SJSA1 (cell line): ENCODE measurements at places on chromosomes 4 and X. TPM values are rescaled to one million over a fixed set of nuclear protein-coding genes. Genes with fewer than 3 reads are reported as not detected.

DNA sequence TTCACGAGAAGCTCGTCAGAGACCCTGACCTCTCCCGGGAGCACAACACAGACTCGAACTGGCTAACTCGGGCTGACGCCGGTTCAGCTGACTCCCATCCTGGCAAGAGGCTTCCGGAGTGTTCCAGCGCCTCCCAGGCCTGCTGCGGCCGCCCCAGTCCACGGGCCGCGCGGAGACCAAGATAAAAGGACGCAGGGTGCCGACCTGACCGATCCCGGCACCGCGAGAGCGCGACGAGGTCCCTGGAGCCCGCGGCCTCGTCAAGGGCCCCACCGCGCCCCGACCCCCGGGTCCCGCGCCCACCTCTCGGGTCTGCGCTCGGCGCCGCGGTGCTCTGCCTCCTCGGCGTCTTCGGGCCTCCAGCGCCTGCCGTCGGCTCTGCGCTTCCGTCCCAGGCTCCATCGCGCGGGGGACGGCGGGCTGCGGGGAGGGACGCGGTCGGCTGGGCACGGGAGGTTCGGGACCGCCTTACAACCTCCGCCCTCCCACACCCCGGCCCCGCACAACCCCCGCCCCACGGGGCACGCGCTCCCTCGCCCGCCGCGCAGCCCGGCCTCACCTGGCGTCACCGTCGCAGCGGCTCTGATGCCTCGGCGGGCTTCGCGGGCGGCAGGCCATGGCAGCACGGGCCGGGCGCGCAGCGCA is 426 bp downstream of the SLBP start:
- peaks cover 7% of the 10 kb centered on the region; the same call in 1 of the 2 replicates for H3K4me1 ChIP-seq
- peak overlapping the region; percentile 86 for H3K4me3 ChIP-seq
- peak overlapping the region; percentile 100 for H3K27ac ChIP-seq
- no peak for DNase-seq
- H3K36me3 ChIP-seq = peaks cover 27% of the 10 kb centered on the region

DNA sequence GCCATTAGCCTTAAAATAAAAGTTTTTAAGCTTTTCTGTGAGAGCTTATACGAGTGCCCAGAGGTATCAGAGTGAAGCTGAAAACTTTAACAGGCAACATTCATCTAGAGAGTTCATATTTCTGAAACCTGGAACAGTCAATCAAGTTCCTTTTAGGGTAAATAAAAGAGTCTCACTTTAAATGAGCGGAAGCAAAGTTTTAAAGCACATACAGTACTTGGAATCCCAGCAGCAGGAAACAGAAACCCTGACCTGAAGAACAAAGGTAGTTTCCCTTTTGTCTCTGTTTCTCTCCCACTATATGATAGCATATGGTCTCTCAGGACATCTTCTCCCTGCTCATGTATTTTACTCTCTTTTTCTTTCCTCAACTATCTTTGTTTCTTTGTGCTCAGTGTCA is 153.0 kb downstream of the ASB9 start:
- H3K4me1 ChIP-seq = no peaks in the 10 kb centered on the region
- no peak overlapping the region for H3K4me3 ChIP-seq
- H3K27ac ChIP-seq = no peak overlapping the region
- H3K27me3 ChIP-seq = no peaks in the 10 kb centered on the region
- H3K36me3 ChIP-seq = no peaks in the 10 kb centered on the region

GRCh38 chr4:134883831-134884449 is 682.4 kb upstream of the PABPC4L start:
- no peaks in the 10 kb centered on the region for H3K36me3 ChIP-seq
- H3K4me3 ChIP-seq = no peak overlapping the region
- no peaks in the 10 kb centered on the region for H3K27me3 ChIP-seq
- no peak for DNase-seq

- H3K27me3 ChIP-seq = no peaks in the 10 kb centered on the region
- H3K27ac ChIP-seq = no peak overlapping the region
- H3K4me1 ChIP-seq = peaks cover 4% of the 10 kb centered on the region; the same call in 1 of the 2 replicates
- no peaks in the 10 kb centered on the region for H3K36me3 ChIP-seq
- H3K4me3 ChIP-seq = peak overlapping the region; percentile 22
- DNase-seq = peak; percentile 43
Observed at GRCh38 chr4:152352622-152353116, 183.2 kb downstream of the FBXW7 start.

DNA sequence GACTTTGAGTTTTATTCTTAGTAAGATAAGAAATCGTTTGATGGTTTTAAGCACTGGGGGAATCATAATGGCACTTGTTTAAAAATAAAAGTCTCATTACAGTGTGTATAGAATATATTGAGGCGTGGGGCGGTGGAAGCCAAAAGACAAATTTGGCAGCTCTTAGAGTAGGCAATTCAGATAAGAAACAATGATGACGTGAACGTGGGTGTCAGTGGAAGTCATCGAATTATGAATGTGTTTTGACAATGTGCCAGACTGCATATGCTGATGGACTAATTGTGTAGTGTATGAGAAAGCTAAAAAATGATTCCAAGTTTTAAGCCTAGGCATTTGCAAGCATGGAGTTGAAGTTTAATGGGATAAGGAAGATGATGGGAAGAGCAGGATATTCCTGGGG is 35.8 kb downstream of the SPANXD start:
- H3K36me3 ChIP-seq = no peaks in the 10 kb centered on the region
- H3K4me3 ChIP-seq = no peak overlapping the region
- no peaks in the 10 kb centered on the region for H3K4me1 ChIP-seq
- DNase-seq = no peak

GRCh38 chrX:24902806-24903205 is 113.0 kb downstream of the ARX start:
- DNase-seq = no peak
- no peaks in the 10 kb centered on the region for H3K27me3 ChIP-seq
- H3K36me3 ChIP-seq = no peaks in the 10 kb centered on the region; the same call in 1 of the 2 replicates
- H3K4me3 ChIP-seq = no peak overlapping the region
- H3K4me1 ChIP-seq = no peaks in the 10 kb centered on the region
- H3K27ac ChIP-seq = peak overlapping the region; percentile 32; the same call in 1 of the 2 replicates

DNA sequence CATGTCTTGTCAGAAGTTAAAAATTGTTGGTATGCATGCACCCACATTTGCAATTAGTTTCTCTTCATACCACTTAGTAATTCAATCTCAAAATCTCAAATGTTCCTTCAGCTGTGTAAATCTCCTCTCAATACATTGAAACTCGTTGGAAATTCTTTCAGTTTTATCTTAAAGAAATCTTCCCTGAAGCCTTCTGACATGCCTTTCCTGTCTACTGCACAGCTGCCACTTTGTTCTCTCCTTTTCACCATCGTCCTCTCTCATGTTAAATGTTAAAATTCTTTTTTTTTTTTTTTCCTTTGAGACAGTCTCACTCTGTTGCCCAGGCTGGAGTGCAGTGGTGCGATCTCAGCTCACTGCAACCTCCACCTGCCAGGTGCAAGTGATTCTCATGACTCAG is 30.9 kb downstream of the MCUB start:
- H3K27ac ChIP-seq = no peak overlapping the region
- no peaks in the 10 kb centered on the region for H3K27me3 ChIP-seq
- H3K4me1 ChIP-seq = no peaks in the 10 kb centered on the region
- DNase-seq = no peak
- H3K4me3 ChIP-seq = no peak overlapping the region

GRCh38 chr4:156193106-156193505 is 239.4 kb upstream of the CTSO start:
- peaks cover 9% of the 10 kb centered on the region; the same call in 1 of the 2 replicates for H3K4me1 ChIP-seq
- H3K27ac ChIP-seq = no peak overlapping the region
- no peaks in the 10 kb centered on the region for H3K36me3 ChIP-seq
- H3K4me3 ChIP-seq = no peak overlapping the region
- no peaks in the 10 kb centered on the region for H3K27me3 ChIP-seq

DNA sequence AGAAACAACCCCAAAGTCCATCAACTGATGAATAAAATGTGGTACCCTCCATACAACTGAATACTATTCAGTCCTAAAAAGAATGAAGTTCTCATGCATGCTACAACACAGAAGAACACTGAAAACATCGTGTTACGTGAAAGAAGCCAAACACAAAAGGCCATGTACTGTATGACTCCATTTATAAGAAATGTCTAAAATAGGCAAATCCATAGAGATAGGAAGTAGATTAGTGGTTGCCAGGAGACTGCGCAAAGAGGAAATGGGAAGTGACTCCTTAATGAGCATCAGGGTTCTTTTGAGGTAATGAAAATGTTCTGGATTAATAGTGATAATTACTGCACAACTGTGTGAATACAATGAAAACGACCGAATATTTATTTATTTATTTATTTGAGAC is 23.4 kb downstream of the FBXW7 start:
- H3K4me1 ChIP-seq = peaks cover 19% of the 10 kb centered on the region
- no peaks in the 10 kb centered on the region for H3K27me3 ChIP-seq
- H3K36me3 ChIP-seq = no peaks in the 10 kb centered on the region

- no peak overlapping the region for H3K4me3 ChIP-seq
- no peaks in the 10 kb centered on the region for H3K27me3 ChIP-seq
- no peak overlapping the region for H3K27ac ChIP-seq
- no peaks in the 10 kb centered on the region for H3K4me1 ChIP-seq
Observed at GRCh38 chr4:14368391-14368790, 633.9 kb upstream of the CPEB2 start.

DNA sequence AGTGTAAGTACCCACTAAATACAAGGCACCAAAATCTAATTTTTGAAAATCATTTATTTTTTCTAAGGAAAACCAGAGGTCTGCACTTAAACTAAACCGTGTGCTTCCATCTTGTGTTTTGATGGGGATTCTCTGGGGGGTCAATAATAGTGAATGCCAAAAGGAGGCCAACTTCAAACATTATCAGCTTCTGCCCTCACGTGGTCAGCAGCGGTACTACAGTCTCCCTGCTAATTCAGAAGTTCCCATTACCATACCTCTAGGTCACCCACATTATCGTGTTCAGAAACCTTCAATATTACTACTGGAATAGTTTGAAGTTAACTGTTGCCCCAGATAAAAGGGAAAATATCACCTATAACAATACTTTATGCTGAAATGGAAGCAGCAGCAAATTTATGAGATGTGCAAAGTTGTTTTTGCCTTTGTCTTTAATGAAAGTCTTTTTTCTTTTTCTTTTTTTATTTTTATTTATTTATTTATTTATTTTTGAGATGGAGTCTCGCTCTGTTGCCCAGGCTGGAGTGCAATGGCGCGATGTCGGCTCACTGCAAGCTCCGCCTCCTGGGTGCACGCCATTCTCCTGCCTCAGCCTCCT is 17.3 kb downstream of the CTPS2 start:
- H3K4me1 ChIP-seq = no peaks in the 10 kb centered on the region
- DNase-seq = peak; percentile 52
- no peak overlapping the region for H3K4me3 ChIP-seq
- H3K27ac ChIP-seq = no peak overlapping the region
- H3K27me3 ChIP-seq = no peaks in the 10 kb centered on the region

DNA sequence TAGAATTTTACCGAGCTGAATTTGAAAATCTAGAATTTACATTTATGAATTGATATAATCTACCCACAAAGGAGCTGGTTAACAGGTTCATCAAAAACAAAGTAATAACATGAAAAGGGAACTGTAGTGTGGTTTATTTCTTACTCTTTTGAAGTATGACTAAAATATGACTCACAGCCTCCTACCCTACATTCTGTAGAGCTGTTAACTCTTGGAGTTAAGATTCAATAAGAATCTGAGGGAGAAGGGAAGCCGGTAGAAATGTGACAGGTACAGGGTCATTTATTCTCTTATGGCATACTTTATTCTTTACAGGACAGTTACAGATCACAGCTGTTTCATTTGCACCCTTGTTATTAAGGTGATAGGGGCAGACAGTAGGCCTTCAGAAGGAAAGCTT is 132.2 kb upstream of the FAM47B start:
- H3K4me3 ChIP-seq = no peak overlapping the region
- peaks cover 12% of the 10 kb centered on the region for H3K4me1 ChIP-seq
- DNase-seq = no peak
- no peaks in the 10 kb centered on the region for H3K36me3 ChIP-seq
- H3K27me3 ChIP-seq = no peaks in the 10 kb centered on the region

DNA sequence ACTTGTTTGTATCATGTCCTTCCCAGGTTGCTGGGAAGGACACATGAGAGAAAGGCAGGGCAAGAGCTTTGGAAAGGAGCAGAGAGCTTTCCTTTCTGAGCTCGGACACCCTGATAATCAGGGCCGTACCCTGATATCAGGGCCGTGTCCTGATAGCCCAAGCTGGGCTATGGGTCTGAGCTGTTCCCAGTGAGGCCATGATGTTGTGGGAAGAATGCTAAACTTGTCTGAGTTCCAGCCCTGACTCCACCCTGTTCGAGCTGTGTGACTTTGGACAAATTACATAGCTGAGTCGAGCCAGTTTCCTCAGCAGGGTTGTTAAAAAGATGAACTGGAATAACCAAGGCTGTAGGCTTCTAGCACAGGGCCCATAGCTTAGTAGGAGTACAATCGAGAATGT is 3.3 kb upstream of the CXCR3 start:
- H3K4me1 ChIP-seq = no peaks in the 10 kb centered on the region
- no peak overlapping the region for H3K4me3 ChIP-seq
- no peaks in the 10 kb centered on the region for H3K36me3 ChIP-seq

GRCh38 chr4:22480675-22481327 is 35.1 kb downstream of the ADGRA3 start:
- H3K27me3 ChIP-seq = no peaks in the 10 kb centered on the region
- H3K27ac ChIP-seq = no peak overlapping the region
- no peak for DNase-seq
- H3K4me3 ChIP-seq = no peak overlapping the region
- no peaks in the 10 kb centered on the region for H3K4me1 ChIP-seq

DNA sequence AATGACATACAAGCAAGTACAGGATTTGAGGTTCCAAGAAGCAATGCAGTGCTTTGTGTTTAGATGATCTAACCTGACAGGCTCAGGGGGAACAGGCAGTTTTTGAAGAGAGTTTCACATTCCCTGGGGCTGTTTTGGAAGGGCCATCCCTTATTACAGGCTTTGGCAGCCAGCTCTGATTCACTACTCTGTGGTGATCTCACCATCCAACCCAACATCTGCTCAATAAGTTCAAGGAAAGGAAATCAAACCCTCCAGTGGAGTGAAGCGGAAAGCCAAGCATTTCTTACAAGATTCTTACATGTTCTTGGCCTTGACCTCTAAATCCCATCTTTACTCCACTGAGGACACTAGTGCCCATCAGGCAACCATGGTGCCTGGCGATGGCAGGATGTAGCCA is 7.5 kb downstream of the IDS start:
- peaks cover 31% of the 10 kb centered on the region for H3K4me1 ChIP-seq
- no peak for DNase-seq
- H3K27me3 ChIP-seq = no peaks in the 10 kb centered on the region
- H3K36me3 ChIP-seq = peaks cover 53% of the 10 kb centered on the region
- no peak overlapping the region for H3K4me3 ChIP-seq

GRCh38 chrX:24928114-24928513 is 87.7 kb downstream of the ARX start:
- DNase-seq = no peak
- H3K36me3 ChIP-seq = no peaks in the 10 kb centered on the region
- H3K27me3 ChIP-seq = no peaks in the 10 kb centered on the region
- H3K27ac ChIP-seq = no peak overlapping the region
- no peak overlapping the region for H3K4me3 ChIP-seq
- H3K4me1 ChIP-seq = no peaks in the 10 kb centered on the region

GRCh38 chr4:118760493-118760892 is 75.3 kb downstream of the METTL14 start:
- no peaks in the 10 kb centered on the region for H3K27me3 ChIP-seq
- H3K36me3 ChIP-seq = peaks cover 74% of the 10 kb centered on the region
- H3K4me3 ChIP-seq = no peak overlapping the region
- DNase-seq = no peak
- peaks cover 28% of the 10 kb centered on the region for H3K4me1 ChIP-seq

The BEX5 gene
- total RNA-seq = not detected in 2 replicates

The PABPC5 gene
- total RNA-seq = 0.61 and 1.4 TPM in 2 replicates

The AMBN gene
- not detected in 2 replicates for total RNA-seq

The PDZD4 gene
- 0.09 and 0.79 TPM in 2 replicates for total RNA-seq

The KIF4A gene
- 56.3 and 66.2 TPM in 2 replicates for total RNA-seq

The TCP11X1 gene
- not detected in 2 replicates for total RNA-seq

The SUPT20HL2 gene
- not detected in 2 replicates for total RNA-seq

The ADH1C gene
- not detected in 2 replicates for total RNA-seq

The PDE5A gene
- 45.0 and 68.1 TPM in 2 replicates for total RNA-seq

The CCDC120 gene
- 0.58 TPM in 1 of 2 replicates, not detected in the other for total RNA-seq

The DCTD gene
- total RNA-seq = 99.4 and 99.7 TPM in 2 replicates

The SSX2 gene
- total RNA-seq = not detected in 2 replicates
